Stimulated activated CD4-positive, alpha-beta T cell treated with anti-CD3 and anti-CD28 coated beads, Interleukin-4, amount 100 ng/mL, for 1 hour (primary cell): ENCODE measurements at places on chromosomes 1 and 21.

DNA sequence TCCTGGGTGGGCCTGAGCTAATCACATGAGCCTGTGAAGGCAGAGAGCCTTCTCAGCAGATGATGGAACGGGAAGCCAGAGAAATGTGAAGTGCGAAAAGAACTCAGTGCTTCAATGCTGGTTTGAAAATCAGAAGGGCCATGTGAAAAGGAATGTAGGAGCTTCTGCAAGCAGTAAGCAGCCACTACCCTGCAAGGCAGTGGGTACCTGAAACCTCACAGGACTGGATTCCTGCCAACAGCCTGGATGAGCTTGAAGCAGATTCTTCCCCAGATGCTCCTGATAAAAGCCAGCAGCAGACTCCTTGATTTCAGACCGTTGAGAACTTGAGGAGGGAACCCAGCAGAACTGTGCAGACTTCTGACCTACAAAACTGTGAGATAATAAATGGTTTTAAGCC, 158.6 kb downstream of the SYT2 start:
- DNase-seq: no peak

GRCh38 chr1:8718850-8719361, 98.5 kb downstream of the RERE start:
- DNase-seq: no peak

- DNase-seq: no peak
Observed at GRCh38 chr1:153347856-153348255, 785 bp downstream of the PGLYRP4 start.

GRCh38 chr21:41684381-41685245, 82.2 kb downstream of the RIPK4 start:
- DNase-seq: no peak

- DNase-seq: no peak
Observed at GRCh38 chr1:20279509-20279908, 11.2 kb upstream of the VWA5B1 start.

- no peak for DNase-seq
Observed at GRCh38 chr1:111723091-111723806, 15.9 kb downstream of the INKA2 start.

- DNase-seq: peak; percentile 79
Observed at GRCh38 chr1:153536012-153536670, 350 bp upstream of the S100A6 start.

DNA sequence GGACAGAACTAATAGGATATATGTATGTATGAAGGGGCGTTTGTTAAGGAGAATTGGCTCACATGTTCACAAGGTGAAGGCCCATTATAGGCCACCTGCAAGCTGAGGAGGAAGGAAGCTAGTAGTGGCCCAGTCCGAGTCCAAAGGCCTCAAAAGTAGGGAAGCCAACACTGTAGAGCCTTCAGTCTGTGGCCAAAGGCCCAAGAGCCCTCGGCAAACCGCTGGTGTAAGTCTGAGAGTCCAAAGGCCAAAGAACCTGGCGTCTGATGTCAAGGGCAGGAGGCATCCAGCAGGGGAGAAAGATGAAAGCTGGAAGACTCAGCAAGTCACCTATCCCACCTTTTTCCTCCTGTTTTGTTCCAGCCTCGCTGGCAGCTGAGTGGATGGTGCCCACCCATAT, 24.5 kb downstream of the BACH1 start:
- DNase-seq: no peak
